Fibroblast of skin of left biceps (primary cell): ENCODE measurements at places on chromosomes 12 and 14.
A peak's percentile ranks its signal among the peaks of the same experiment; 100 is the strongest.

GRCh38 chr12:46265102-46265501 is 3.7 kb downstream of the SLC38A1 start:
- no peak for DNase-seq

- DNase-seq, result no peak
These were observed 52.2 kb downstream of the SSH1 start for GRCh38 chr12:108805136-108805535.

DNA sequence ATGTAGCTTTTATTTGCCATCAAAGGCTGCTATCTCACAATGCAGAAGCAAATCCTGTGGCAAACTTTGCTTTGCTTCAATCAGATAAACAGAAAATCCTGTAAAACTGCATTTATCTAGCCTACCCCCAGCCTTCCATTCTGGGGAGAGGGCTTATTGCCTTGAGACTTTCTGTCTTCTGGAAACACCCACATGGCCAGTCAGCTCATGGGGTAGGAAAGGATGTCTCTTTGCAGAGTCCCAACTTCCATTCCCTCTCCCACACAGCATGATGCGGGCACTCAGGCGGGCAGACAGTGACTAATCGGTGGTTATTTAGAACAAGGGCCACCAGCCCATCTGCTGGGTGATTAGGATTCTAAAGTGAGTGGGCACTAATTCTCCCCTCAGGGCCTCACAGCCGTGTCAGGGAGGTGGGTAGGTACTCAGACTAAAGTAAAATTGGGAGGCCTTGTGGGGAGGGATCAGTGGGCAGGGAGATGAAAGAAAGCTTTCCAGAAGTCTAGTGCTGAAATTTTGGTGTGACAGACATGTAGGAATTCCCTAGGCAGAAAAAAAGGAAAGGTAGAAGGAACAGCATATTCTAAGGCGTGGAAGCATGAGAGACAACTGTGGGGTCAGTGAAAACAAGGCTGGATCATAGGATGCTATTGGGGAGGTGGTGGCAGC is 720.5 kb downstream of the VRK1 start:
- DNase-seq, result no peak

DNA sequence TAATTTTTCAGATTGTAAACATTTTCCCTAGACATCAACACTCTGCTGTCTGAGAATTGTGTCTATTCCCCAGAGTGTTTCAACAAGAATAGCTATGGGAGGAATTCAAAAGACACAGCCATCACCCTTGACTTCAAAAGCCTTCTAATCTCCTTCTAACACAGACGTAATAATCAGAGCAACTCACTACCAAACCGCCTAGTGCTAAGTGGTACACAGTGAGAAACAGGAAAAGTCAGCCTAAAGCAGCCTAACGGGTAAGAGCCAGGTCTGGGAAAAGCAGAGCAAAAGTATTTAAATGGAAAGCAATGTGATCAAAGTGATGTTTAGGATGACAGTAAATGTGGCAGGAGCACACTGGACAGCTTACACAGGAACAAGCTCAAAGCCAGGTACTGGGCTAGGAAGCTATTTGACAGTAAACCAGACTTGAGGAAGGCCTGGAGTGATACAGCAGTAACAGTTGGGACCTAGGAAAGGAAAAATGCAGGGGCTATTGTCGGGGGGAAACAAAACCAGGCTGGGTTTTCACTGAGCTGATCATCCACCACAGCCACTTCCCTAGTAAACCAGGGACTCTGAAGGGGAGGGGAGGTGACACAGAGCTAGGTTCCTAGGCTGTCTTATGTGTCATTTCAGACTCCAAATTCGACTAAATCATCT is 29.4 kb downstream of the CORO1C start:
- no peak for DNase-seq

DNA sequence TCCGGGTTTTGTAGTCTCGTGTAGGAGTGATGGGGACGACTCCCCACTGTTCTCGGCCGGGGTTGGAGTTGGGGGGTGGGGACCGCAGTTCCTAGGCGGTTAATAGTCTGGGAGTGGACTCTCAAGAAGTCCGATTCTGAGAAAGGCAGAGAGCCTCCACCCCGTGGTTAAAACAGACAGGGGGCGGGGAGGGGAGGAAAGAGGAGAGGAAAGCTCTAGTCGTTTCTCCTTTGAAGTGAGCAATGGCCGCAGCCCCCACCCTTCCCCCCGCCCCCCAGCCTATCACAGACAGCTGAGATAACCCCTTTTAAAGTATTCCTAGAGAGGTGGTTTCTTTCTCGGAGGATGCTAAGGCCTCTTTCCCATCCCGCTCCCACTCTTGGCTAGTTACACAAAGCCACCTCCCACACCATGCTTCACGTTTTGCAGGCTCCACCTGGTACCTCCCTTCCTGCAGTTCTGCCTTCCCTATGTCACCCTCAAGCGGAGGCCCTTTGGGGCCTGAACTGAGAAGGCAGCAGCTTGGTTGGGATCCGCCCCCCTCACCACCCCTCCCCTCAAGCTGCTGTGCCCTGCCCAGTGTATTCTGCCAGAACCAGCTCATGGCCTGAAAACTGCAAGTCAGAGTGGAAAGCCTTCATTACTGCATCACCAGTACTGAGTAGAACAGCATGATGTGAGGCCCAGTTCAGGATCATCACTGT is 853 bp downstream of the USP5 start:
- no peak for DNase-seq

DNA sequence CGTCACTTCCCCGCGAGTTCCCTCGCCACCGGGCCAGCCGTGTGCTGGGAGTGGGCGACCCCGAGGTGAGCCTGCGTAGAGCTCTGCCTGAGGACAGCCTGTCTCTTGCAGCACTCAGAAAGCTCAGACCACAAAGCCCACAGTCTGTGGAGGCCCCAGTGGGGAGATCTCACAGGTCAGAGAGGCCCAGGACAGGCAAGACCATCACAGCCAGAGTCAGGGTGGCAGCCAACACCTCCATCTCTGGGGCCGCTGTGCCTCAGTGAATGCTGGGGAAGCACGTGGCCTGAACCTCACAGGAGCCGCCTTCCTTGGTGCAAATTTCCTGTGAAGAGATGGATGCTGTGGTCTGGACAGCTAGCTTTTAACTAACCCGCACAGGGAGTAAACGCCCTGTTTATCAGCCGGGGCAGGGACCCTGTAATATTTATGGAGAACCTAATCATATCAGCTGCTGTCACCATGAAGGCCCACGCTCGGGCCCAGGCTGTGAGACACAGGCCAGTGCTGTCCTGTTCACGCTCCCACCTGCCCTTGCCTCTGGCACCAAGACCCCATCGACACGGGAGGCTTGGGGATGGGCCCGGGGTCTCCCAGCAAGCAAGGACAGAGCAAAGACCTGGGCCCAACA is 56.9 kb downstream of the CDC42BPB start:
- DNase-seq, result no peak

GRCh38 chr14:59275668-59276067 is 87.2 kb downstream of the DAAM1 start:
- DNase-seq, result peak; percentile 82

DNA sequence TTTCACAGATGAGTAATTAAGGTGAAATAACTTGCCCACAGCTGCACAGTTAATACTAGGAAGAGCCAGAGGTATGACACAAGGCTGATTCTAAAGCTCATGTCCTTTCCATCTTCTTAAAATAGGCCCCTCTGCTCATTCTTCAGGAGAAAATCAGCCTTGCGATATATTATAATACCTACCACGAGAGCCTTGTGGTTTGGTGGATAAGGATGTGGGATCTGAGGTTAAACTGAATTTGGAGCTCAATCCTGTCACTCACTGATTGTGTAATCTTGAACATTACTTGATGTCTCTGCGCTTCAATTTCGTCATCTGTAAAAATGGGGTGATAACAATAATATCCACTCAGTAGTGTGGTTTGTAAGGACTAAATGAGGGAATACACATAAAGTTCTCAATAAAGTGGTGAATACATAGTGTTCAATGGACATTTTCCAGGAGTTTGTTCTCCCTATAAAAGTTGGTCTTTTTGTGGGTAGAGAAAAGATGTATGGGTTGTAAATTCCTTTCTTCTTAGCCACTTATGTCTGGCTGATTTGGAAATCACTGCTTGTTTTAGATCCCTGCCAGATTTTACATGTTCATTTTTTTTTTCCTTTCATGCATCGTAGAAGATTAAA is 25.1 kb upstream of the ATP2B1 start:
- DNase-seq, result peak; percentile 94

DNA sequence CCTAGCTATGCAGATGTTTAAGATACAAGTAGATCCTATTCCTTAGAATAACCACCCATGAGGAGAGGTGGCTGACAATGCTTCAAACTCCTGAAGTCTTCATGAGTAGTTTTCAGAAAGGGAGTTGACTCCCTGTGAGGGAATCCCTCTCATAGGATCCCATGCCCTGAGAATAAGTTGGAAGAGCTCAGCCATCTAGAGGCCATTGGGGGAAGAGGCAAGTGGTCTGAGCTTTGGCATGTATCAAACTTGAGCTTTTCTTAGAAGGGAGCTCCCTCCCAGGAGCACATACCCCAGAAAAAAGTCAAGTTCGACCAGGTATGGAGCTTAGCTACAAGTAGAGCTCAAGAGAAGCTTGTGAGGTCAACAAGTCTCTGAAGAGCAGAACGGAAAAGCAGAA is 165.7 kb upstream of the RBM19 start:
- DNase-seq, result no peak

- DNase-seq, result no peak
These were observed 58.3 kb downstream of the SMOC1 start for GRCh38 chr14:69937367-69938081.

DNA sequence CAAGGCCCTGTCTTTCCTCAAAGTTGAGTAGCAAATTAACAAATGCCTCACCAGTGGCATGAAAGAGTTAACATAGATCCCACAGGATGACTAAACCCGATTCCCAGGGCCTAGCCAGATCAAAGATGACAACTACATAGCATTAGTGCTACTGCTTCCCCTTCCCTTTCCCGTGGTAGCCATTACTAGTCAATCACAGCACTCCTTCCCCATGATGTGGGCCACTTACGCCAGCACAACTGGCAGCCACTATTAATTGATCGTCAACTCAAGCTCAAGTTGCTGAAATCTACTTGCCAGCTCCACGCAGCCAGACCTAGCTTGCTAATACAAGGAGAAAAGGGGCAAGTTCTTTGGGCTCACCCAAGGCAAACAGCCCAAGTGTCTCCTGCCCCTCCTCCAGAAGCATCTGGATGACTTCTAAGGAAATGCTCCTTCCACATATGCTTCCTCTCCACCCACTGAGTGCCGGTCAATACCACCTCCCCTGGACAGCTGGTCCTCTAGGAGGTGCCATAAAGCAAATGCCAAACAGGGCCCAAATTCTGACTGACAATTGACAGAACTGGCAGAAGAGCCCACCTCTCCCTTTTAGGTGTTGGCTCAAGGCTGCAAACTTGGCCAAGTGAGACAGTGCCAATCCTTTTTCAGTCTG is 72.6 kb downstream of the NUAK1 start:
- no peak for DNase-seq

GRCh38 chr12:89706986-89707702 is 1.5 kb downstream of the ATP2B1 start:
- no peak for DNase-seq

DNA sequence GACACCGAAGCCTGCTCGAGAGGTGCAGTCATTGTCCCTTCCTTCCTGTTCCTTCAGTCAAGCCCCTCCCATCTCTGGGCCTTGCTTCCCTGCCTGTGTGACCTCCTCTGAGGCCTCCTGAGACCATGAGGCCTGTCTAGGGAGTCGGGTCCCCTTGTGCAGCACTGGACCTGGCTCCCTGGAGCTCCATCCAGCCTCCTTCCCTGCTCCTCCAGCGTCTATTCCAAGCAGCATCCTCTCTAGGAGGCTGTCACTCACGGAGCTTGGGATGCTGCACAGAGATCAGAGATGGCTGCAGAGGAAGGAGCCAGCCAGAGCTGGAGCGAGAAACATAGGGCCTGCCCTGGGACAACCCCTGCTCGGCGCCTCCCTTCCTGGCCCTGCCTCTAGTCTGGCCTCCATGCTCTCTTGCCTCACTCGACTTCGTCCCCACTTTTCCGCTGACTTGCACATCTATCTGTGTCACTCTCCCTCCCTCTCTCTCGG is 142.7 kb downstream of the BCL11B start:
- no peak for DNase-seq

DNA sequence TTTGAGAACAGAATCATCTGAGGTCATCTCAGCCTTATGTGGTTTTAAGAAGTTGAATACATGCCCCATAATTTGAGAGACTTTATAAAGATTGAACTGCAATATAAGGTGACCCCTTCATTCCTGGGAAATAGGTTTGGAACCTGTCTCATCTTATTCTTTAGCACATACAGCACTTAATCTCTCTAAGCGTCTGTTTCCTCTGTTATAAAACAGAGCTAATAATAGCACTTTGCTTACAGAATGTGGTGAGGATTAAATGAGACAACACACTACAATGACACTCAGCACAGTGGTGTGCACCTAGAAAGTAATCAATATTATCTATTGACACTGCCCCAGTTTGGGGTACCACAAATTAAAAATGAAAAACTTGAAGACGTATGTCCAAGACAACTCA is 102.1 kb downstream of the DUSP6 start:
- DNase-seq, result no peak

DNA sequence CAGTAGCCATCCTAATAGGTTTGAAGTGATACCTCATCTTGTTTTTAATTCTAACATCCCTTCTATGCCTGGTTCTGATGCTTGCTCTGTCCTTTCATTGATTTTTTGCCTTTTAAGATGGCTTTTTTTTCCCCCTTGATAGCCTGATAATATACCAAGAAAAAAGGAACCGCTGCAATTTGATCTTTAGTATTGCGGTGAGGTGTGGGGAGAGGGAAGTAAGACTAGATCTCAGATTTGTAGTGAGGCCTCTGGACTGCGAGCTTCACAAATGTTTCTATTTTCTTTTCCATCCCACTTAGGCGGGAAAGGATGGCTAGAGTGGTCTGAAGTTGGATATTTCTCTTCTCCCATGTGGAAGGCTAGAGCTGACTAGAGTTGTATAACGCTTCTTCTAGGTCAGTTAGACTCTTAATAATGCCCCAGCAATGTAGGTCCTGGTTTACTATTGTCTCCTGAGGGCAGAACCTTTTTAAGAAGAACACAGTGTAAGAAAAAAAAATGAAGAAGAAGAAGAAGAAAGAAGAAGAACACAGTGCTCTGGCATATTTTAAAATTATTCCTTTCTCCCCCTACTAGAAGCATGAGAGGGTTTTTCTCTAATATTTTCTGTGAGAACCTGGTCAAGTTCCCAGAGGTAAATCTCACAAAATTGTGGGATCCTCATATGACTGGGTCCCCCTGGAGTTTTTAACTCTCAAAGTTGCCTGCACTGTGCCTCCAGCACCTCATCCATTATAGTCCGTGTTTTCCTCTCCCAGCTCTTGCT is 11.9 kb upstream of the KLRB1 start:
- no peak for DNase-seq

DNA sequence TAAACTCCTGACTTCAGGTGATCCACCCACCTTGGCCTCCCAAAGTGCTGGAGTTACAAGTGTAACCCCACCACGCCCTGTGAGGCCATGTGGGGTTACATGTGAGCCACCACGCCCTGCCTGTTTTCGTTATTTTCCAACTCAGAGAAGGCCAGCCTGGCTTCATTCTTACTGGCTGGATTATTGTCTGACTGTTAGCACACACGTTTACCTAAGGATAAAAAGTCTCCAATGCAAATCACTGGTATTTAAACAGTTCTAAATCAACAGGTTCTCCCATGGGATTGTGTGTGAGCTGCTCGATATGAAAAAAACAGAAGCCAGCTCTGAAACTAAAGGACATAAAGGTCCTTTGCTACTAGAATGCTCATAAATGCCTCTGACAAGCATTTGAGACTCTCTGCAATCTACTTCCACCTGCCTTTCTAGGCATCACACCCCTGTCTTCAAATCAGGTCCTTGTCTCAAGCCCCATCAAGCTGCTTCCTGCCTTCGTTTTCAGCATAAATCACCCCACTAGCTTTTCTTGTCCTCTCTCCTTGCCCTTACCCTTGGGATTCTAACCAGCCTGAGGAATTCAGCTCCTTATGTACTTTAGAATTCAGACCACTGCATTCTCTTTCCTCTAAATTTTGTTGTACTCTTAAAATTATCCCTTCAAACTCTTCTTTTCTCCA is 265.0 kb downstream of the DUSP6 start:
- DNase-seq, result no peak
